Cortex of kidney (tissue), 1 donor: ENCODE measurements at places on chromosomes 11 and 22.

DNA sequence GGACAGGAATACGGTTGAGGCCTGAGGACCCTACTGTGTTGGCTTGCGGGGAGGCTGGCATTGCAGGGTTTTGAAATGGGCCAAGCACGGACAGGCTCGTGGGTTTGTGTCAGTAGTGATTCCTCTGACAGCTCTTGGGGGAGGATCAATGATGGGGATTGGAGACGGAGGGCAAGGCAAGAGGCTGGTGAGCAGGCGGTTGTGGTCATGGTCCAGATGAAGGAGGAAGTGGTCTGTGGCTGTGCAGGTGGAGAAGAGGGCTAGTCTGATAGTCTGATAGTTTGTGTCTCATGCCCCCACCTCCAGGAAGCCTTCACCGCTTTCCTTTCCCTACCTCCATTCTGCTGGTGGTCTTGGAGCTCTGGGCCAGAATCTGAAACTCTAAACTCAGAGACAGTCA lies 3.0 kb downstream of the MAFF start:
- no peak for DNase-seq

- no peak for DNase-seq
Measured at GRCh38 chr22:50276143-50276542, 6.0 kb upstream of the MAPK11 start.

GRCh38 chr22:19868773-19869471 lies 14.2 kb upstream of the GNB1L start:
- DNase-seq = no peak

- DNase-seq = no peak
Measured at GRCh38 chr11:132853886-132854285, 678.4 kb downstream of the OPCML start.

GRCh38 chr11:2169626-2170570 lies 1.7 kb downstream of the TH start:
- no peak for DNase-seq

GRCh38 chr11:46637546-46637945 lies 20.2 kb downstream of the ATG13 start:
- DNase-seq = no peak

- DNase-seq = no peak
Measured at GRCh38 chr22:30014244-30014643, 66.0 kb upstream of the HORMAD2 start.

DNA sequence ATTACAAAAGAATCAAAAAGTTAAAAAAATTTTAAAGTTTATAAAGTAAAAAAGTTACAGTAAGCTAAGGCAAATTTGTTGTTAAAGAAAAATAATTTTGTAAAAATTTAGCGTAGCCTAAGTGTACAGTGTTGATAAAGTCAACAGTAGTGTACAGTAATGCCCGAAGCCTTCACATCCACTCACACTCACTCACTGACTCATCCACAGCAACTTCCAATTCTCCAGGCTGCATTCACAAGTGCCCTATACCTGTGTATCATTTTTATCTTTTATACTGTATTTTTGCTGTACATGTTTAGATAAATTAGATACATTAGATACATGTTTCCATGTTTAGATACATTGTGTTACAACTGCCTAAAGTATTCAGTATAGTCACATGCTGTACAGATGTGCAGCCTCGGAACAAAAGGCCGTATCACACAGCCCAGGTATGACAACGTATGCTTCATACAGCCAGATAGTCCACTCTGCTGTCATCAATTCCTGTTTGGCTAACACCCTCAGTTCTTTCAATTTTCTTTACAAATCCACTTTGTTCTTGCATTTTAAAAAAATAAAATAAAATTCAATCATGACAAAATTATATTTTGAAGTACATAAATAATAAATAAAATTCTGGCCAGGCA lies 80.7 kb downstream of the RBFOX2 start:
- no peak for DNase-seq

DNA sequence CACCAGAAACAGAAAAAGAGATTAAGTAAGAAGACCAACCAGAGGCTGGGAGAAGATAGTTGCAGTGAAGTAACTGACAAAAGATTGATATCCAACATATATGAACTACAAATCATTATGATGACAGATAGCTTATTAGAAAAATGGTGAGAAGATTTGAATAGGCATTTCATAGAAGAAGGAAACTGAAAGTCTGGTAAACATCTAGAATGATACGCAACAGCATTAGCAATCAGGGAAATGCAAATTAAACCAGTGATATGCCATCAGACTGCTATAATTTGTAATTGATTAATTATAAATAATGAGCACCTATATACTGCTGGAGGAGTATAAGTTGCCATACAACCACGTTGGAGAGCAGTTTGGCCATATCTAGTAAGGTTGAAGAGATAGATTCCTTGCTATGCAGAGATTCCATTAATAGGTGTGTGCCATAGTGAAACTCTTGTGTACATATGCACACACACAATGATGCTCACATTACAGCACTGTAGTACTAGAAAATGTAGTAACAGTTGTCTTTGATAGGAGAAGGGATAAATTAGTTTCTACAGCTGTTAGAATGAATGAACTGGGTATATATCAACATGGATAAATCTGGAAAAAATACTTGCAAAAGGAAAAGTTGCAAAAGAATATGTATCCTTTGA lies 20.5 kb downstream of the RNF169 start:
- no peak for DNase-seq

GRCh38 chr22:46551996-46552395 lies 14.6 kb upstream of the CELSR1 start:
- no peak for DNase-seq

- no peak for DNase-seq
Measured at GRCh38 chr22:39239561-39240423, 5.0 kb downstream of the PDGFB start.

- no peak for DNase-seq
Measured at GRCh38 chr11:93444617-93445073, 98.5 kb downstream of the SMCO4 start.

DNA sequence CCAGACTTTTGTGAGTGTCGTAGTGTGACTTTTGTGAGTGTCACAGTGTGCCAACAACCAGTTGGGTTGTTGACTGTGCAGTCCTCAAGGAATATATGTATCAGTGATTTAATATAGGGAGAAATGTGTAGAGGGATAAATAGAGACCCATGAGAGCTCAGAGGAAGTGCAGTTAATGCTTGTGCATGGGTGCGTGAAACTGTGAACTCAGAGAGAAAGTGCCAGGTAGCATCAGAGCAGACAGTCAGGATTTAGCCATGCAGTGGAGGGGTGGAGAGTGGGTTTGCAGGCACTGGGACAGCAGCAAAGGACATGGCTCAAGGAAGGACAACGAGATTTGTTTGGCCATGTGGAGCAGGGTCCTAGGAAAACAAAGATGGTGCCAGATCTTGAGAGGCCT lies 33.6 kb downstream of the YWHAH start:
- no peak for DNase-seq

GRCh38 chr11:125022551-125022950 lies 40.6 kb upstream of the SLC37A2 start:
- no peak for DNase-seq

DNA sequence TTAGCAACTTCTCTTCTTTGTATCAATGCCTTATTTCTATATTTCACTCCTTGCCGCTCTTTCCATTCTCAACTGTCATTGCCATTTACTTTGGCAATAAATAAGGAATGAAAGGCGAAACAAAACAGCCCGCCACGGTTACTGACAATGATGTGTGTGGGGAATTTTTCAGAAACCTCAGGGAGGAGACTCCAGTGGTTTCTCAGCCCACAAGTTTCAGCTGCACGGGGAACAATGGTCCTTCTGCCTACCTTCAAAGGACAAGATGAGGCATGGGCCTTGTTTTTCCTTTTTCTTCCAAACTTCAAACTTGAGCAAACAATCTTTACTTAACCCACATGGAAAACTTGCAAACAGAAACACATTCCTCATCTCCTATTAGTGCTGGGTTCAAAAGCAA lies 409.4 kb downstream of the METTL15 start:
- no peak for DNase-seq

GRCh38 chr11:33444835-33445594 lies 187.8 kb downstream of the HIPK3 start:
- DNase-seq = no peak

DNA sequence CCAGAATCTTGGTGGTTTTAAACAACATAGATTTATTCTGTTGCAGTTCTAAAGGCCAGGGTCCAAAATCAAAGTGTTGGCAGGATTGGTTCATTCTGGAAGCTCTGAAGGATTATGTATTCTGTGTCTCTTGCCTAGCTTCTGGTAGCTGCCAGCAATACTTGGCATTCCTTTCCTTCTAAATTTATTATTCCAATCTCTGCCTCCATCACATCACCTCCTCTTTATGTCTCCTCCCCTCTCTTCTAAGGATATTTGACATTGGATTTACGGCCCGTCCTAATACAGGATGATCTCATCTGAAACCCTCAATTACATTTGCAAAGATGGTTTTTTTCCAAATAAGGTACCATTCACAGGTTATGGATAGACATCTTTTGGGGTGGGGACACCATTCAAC lies 186.5 kb downstream of the SBF2 start:
- DNase-seq = no peak
